Pons (tissue), 1 donor: ENCODE measurements at places on chromosomes 5 and 9.

DNA sequence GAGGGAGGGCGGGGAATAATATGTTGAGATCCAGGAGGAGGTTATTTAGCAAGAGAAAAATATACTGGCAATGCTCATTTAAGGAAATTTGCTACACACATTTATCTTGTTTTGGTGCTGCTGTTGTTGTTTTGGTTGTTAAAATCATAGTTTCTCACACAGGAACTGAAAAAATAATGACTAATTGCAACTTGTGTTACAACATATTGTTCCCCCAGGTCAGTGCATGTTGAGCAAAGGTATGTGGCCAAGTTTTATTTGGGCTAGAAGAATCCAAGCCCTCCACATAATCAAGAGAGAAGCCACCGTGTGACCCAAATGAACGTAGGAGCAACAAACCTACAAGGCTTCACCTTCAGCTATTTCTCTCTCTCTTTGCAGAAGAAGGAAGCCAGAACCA is 220.3 kb upstream of the DAPK1 start:
- DNase-seq: no peak

DNA sequence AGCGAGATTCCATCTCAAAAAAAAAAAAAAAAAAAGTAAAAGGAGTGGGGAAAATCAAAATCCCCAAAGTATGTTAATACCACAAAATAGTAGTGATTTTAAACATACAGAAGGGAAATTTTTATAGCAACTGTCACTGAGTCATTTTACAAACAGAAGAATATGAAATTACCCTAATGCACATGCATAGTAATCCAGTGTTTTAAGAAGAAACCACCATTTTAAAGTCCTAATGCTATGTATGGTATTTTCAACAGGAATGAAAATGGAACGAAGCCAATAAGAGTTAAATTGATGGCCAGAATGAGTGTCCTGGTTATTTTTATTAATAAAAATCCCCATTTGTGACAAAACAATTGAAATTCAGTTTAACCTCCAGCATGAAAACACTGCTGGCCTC is 26.7 kb upstream of the NXNL2 start:
- DNase-seq: no peak

DNA sequence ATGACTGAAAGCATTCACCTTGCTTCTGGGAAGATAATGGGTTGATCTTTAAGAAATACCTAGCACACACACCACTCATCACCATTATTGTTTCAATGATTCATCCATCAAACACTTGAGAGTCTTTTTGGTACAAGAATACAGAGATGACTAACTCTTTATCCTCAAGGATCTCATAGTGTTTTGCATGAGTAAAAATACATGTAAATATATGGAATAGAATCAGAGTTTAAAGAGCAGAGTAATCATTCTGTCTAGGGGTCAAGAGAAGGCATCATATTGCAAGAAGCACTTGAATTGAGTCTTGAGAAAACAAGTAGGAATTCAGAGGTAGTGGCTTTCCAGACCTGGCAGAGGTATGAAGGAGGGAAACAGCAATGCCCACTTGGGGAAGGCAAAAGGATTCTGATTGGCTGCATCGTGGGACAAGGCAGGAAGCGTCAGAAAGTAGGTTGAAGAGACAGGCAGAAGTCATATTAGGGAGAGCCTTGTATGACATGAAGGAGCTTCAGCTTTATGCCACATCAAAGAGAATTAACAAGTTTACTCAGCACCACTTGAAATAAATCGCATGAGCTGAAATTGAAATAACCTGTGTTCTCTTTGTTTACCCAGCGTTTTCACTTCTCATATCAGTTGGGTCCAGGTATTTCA is 542.5 kb downstream of the TLE1 start:
- no peak for DNase-seq

GRCh38 chr9:110452227-110452801 is 114.7 kb upstream of the TXNDC8 start:
- DNase-seq: no peak

- no peak for DNase-seq
Observed at GRCh38 chr9:110337727-110338126, at the start of gene TXNDC8. TSS of gene TXNDC8 (minus strand) at chr9:110337863.

- peak; percentile 64 for DNase-seq
Observed at GRCh38 chr5:143931476-143931875, 119.5 kb downstream of the HMHB1 start.

GRCh38 chr9:79447762-79448161 is 124.0 kb upstream of the TLE4 start:
- no peak for DNase-seq

- no peak for DNase-seq
Observed at GRCh38 chr9:1018121-1018520, 32.0 kb upstream of the DMRT2 start.

DNA sequence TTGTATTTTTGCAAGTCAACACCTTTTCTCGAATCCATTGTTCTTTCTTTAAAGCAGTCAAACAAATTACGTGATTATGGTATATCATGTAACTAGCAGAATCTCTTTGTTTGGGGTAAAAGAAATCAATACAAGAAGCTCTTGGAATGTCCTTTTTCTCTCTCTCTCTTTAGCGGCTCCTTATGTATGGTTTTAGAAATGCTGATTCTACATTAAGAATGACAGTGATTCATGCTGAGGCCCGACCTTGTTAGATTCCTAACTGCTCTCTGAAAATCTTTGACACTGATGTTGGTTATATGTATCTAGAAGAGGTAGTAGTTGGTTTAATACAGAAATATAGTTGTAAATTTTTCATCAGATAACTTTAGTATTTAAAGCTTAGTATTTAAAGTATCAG is 76.4 kb downstream of the SNX24 start:
- DNase-seq: no peak

GRCh38 chr5:141742866-141743851 is 61.1 kb upstream of the ARAP3 start:
- DNase-seq: no peak

DNA sequence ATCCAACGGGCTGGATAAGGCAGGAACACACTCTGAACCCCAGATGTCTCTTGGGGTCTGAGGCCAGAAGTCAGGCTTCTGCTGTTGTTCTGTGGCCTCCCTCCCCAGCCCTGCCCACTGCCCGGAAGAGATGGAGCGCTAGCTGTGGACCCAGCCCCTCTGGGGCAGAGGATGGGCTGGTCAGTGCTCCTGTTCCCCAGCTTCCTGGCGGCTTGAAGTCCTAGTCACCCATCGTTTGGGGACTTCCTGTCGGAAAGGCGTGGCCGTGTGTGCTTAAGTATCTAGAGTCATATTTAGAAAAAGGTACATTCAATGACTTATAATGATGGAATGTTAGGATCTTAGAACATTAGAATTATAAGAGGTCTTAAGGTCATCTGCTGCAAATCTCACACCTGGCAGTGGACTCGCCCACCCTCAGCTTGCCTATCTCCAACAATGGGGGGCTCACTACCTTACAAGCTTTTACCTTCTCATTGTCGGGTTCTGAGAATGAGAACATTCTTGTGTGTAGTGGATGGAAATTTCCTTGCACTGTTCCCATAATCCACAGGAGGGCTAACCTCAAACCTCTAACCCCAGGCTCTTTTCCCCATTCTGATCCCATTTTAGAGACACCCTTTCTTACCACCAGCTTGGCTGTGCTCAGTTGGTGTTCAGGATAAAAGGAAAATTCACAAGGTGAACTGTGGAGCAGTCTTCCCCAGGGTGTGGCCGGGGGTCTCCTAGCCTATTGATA is 13.4 kb upstream of the AIF1L start:
- DNase-seq: no peak

DNA sequence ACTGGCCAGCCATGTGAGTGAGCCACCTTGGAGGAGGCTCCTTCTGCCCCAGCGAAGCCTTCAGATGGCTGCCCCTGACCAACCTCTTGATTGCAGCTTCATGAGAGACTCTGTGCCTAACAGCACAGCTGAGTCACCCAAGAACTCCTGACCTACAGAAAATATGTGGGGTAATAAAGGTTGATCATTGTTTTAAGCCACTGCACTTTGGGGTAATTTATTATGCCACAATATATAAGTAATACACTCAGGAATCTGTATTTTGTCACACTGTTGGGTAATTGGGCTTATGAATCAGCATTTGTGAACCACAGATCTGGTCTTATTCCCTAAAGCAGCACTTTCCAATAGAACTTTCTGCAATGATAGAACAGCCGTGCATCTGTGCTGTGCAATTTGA is 24.4 kb upstream of the VDAC1 start:
- DNase-seq: no peak

GRCh38 chr9:38384990-38385848 is 7.3 kb upstream of the ALDH1B1 start:
- no peak for DNase-seq

DNA sequence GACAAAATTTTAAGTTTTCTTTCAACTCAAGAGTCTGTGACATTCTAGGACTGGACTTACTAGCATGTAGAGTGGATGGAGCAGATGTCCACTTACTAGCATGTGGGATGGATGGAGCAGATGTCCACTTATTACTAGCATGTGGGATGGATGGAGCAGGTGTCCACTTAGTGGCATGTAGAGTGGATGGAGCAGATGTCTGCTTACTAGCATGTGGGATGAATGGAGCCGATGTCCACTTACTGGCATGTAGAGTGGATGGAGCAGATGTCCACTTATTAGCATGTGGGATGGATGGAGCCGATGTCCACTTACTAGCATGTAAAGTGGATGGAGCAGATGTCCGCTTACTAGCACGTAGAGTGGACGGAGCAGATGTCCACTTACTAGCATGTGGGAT is 2.4 kb downstream of the SLC36A1 start:
- DNase-seq: no peak

DNA sequence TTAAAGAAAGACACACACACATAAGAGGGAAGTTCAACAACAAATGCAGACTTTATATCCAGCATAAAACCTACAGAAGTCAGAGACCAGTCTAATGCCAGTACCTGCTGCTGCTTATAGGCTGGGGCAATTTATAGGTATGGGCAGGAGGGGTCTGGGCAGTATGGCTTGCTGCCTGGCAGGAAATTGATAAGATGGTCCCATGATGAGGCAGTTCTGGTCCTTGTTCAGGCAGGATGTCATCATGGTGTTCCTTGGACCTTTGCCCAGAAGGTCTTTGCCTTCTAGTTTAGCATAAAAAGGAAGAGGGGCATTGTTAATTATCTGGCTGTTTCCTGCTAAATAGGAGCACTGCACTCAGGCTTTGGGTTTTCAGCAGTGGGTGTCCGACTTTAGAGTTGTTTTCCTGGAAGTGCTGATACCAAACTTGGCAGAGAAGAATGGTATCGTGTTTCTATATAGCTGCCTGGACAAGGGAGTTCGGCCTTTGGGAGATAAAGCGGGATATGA is 10.4 kb upstream of the PDCD1LG2 start:
- peak; percentile 26 for DNase-seq

GRCh38 chr5:78671609-78672008 is 23.0 kb upstream of the LHFPL2 start:
- no peak for DNase-seq

DNA sequence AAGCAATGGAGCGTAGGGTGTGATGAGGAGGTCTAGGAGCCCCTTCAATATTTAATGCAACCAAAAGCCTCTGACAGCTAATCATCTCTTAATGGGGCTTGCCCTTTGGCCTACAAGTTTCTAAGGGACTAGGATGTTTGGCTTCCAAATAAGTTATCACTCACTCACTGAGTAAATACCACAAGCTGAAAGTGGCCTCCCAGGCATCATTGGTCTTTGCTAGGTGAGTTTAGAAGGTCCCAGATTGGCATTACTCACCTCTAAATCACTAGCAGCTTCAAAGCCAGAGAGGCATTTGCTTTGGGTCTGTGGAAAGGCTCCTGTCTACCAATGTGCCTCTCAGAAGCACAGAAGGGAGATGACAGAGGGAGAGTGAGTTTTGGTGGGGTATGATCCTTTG is 344.2 kb downstream of the NTRK2 start:
- no peak for DNase-seq

DNA sequence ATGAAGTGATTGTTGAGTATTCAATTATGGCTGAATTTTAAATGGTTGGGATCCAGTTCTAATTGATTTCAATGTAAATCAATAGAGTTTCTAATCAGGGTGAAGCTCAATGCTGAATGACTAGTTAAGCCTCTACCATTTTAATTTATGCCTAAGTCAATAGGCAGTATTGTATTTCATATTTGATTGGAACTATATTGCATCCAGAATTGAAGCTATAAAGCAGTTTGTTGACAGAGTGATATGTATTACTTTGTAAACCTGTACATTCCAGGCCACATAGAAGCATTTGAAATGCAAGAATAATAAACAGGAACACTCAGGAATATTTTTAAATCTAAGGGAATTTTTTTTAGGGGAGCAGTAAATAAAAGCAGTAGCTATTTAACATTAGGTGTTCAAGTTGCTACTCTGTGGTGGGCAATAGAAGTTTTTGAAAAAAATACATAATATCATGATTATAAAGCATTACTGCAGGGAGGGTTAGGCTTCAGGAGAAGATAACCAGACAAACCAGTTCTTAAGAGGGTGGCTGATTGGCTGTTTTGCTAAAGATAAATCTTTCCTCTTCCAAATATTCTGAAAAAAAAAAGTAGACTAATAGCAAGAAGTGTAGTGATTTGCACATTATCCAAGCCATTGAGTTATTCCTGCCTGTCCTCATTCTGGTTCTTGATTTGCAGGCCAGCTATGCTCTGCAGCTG is 492.0 kb upstream of the MEF2C start:
- no peak for DNase-seq

DNA sequence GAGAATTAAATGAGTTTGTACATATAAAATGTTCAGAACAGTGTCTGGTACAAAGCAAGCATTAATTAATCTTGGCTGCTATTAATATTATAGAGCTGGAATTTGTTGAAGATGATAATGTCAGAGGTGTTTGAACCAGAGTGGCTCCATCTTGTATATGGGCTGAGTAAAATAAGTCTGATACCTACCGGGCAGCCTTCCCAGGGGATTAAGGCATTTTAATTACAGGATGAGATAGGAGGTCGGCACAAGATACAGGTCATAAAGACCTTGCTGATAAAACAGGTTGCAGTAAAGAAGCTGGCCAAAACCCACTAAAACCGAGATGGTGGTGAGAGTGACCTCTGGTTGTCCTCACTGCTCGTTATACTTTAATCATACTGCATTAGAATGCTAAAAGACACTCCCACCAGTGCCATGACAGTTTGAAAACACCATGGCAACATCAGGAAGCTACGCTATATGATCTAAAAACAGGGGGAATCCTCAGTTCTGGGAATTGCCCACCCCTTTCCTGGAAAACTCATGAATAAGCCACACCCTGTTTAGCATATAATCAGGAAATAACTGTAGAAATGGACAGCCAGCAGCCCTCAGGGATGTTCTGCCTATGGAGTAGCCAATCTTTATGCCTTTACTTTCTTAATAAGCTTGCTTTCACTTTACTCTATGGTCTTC is 90.2 kb downstream of the PLK2 start:
- DNase-seq: no peak

GRCh38 chr9:99666571-99666970 is 155.1 kb upstream of the NR4A3 start:
- no peak for DNase-seq

- no peak for DNase-seq
Observed at GRCh38 chr5:56525113-56525512, 290.2 kb upstream of the MAP3K1 start.

GRCh38 chr9:96467784-96468183 is 17.8 kb downstream of the HABP4 start:
- no peak for DNase-seq
